ENCODE measurements at places on chromosomes 5 and 9. TPM values are rescaled to one million over a fixed set of nuclear protein-coding genes. Genes with fewer than 3 reads are reported as not detected.

Gene FYB1
- polyA plus RNA-seq = 0.61 TPM

Gene RASEF
- under 0.01 TPM for polyA plus RNA-seq

Gene PHF24
- 0.09 TPM for polyA plus RNA-seq

Gene FGFR4
- 2.4 TPM for polyA plus RNA-seq

Gene RPP25L
- polyA plus RNA-seq = 51.0 TPM

Gene KLF4
- polyA plus RNA-seq = 23.2 TPM

Gene DNAJC21
- 30.5 TPM for polyA plus RNA-seq

Gene STOML2
- polyA plus RNA-seq = 43.7 TPM

Gene SLC6A19
- not detected for polyA plus RNA-seq

Gene F12
- polyA plus RNA-seq = 0.37 TPM

Gene ADAMTS2
- polyA plus RNA-seq = 7.3 TPM

Gene ABO
- polyA plus RNA-seq = 0.55 TPM

Gene ISL1
- polyA plus RNA-seq = not detected

Gene EIF4E1B
- polyA plus RNA-seq = not detected

Gene SLCO4C1
- not detected for polyA plus RNA-seq

Gene SOWAHA
- 0.07 TPM for polyA plus RNA-seq

Gene SH3RF2
- polyA plus RNA-seq = 32.9 TPM

Gene PGM5
- polyA plus RNA-seq = 26.8 TPM

Gene CDO1
- polyA plus RNA-seq = 4.7 TPM

Gene CCNH
- polyA plus RNA-seq = 23.7 TPM

Gene ANKRD18A
- polyA plus RNA-seq = 0.75 TPM

Gene FOXD4L5
- 0.01 TPM for polyA plus RNA-seq

Gene PCA3
- polyA plus RNA-seq = 0.01 TPM

Gene SURF2
- 44.8 TPM for polyA plus RNA-seq

Gene PCDHGA7
- polyA plus RNA-seq = 6.4 TPM

Gene PCDHB3
- polyA plus RNA-seq = 0.29 TPM

Gene GAS1
- polyA plus RNA-seq = 10.0 TPM

Gene LMNB1
- 1.5 TPM for polyA plus RNA-seq

Gene ADAMTSL1
- 0.37 TPM for polyA plus RNA-seq

Gene PARP8
- polyA plus RNA-seq = 3.3 TPM

Gene SLC2A8
- 18.9 TPM for polyA plus RNA-seq

Gene SLC22A5
- 21.2 TPM for polyA plus RNA-seq

Gene FAM221B
- not detected for polyA plus RNA-seq

Gene SIT1
- not detected for polyA plus RNA-seq

Gene SLC1A1
- polyA plus RNA-seq = 3.5 TPM

Gene C5orf52
- polyA plus RNA-seq = not detected

Gene CFAP157
- 0.19 TPM for polyA plus RNA-seq

Gene DDX46
- polyA plus RNA-seq = 34.6 TPM

Gene DNAJA1
- 80.6 TPM for polyA plus RNA-seq

Gene PRSS3
- polyA plus RNA-seq = 0.07 TPM

Gene PCDHB11
- 0.26 TPM for polyA plus RNA-seq

Gene PRRT1B
- polyA plus RNA-seq = not detected

Gene NR6A1
- 1.0 TPM for polyA plus RNA-seq

Gene MYMK
- not detected for polyA plus RNA-seq

Gene TEK
- 6.7 TPM for polyA plus RNA-seq

All from heart right ventricle (tissue), 16 donors.